Activated naive CD4-positive, alpha-beta T cell treated with anti-CD3 and anti-CD28 coated beads, Interleukin-2, amount 10 ng/mL, durations not matched to agents 5 hours and 36 hours (primary cell): ENCODE measurements at places on chromosomes 4 and X. TPM values are rescaled to one million over a fixed set of nuclear protein-coding genes. Genes with fewer than 3 reads are reported as not detected.

The MAGEB1 gene
- not detected for total RNA-seq

The UGT2B10 gene
- not detected for total RNA-seq

The ELOVL6 gene
- 15.2 TPM for total RNA-seq

The SH3RF1 gene
- total RNA-seq, result 0.07 TPM

The SRPK3 gene
- total RNA-seq, result not detected
